ENCODE measurements at places on chromosomes 11 and 22. TPM values are rescaled to one million over a fixed set of nuclear protein-coding genes. Genes with fewer than 3 reads are reported as not detected.

- DNase-seq, result no peak
Measured at GRCh38 chr11:44285756-44286155, 24.2 kb downstream of the ALX4 start.

- DNase-seq, result no peak
Measured at GRCh38 chr22:49329636-49330035, 498.0 kb downstream of the BRD1 start.

- DNase-seq, result peak; percentile 15
Measured at GRCh38 chr11:74321487-74322188, 10.2 kb upstream of the P4HA3 start.

DNA sequence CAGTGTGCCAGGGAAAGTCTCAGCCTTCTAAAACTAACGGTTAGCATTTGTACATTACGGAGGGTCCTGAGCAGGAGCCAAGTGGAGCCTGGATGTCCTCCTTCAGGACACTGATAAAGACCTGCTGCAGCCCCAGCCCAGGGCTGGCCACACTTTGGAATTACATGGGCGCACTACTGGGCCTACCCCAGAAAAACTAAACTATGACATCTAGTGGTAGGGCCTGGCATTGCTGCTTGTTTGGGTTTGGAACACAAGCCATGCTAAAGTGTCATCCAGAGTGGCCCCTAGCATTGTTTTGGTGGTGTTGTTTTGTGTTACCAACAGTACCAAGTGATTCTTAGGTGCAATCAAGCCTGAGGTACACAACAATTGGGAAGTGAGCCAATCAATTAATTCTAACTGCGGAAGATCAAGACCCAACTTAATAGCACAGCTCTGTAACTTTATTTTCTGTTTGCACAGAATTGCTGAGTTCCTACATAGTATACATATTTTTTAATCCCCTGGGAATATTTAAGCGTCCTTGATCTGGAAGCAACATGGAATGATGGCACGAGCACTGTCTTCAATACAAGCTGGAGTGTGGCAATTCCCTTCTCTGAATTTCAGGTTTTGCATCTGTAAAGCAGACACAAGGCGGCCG lies 340.7 kb downstream of the LARGE1 start:
- DNase-seq, result peak; percentile 29

GRCh38 chr22:28074526-28074925 lies 155.5 kb upstream of the PITPNB start:
- DNase-seq, result no peak

The BIRC2 gene
- total RNA-seq, result 56.6 TPM

Measured in bronchial epithelial cell (primary cell).